ENCODE measurements at places on chromosomes 5 and 9.
A peak's percentile ranks its signal among the peaks of the same experiment; 100 is the strongest.

DNA sequence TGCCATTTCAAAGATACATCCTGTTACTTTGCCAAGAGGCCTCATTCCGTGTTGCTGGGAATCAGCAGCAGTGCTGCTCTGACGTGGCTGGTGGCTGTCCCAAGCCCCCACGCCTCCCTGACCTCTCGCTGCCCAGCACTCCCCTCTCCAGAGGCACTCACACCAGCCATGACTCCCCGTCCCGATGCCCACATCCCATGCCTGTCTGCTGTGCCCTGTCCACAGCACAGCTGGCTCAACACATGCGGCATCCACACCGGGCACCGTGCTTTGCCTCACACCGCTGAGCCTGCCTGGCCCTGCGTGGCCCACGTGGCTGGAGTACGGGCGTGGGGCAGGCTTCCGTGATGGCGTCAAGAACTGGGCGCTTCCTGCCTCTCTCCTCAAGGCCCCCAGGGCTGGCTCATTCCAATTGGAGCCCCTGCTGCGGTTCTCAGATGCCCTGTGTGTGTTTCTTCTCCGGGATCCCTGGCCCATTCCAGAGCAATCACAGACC lies 7.8 kb upstream of the LCN1 start:
- DNase-seq: no peak

DNA sequence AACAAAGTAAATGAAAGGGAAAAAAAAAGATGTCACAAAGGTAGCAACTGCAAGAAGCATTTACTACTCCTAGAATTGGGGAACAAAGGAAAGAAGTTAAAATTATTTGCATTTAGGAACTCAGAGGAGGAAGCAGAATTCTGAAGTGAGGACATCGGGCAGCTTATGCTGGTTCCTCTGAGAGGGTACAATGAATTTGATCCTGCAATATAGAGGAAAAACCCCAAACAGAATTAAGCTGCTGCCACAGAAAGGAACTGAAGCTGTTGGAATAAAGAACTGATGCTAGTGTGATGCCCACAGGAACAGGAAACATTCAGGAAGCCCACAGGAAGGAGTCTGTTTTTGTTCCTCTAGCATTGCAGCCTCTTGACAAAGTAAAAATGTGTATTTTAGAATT lies 22.3 kb upstream of the TBCA start:
- DNase-seq: no peak

DNA sequence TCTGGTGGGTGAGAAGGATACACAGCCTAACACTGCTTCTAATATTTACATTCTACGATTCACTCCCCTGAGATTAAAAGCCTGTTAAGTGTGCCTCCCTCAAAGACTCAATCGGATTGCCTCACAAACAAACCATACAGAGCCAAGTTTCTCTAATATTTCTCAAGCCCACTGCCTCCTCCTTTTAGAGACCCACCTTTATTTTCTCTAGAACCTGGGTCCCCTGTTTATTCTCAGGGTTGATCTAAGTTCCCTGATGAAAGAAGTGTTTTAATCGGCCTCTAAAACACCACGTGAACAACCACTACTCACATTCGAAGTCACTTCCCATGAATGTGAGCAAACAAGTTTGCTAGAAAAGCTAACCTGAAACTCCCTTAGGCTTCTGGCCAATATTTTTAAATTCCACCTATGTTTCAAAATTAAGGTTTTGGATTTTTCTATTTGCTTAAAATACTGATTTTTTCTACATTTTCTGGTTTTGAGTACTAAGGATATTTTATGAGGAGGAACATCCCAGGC lies 76.5 kb downstream of the GLIS3 start:
- DNase-seq: no peak

DNA sequence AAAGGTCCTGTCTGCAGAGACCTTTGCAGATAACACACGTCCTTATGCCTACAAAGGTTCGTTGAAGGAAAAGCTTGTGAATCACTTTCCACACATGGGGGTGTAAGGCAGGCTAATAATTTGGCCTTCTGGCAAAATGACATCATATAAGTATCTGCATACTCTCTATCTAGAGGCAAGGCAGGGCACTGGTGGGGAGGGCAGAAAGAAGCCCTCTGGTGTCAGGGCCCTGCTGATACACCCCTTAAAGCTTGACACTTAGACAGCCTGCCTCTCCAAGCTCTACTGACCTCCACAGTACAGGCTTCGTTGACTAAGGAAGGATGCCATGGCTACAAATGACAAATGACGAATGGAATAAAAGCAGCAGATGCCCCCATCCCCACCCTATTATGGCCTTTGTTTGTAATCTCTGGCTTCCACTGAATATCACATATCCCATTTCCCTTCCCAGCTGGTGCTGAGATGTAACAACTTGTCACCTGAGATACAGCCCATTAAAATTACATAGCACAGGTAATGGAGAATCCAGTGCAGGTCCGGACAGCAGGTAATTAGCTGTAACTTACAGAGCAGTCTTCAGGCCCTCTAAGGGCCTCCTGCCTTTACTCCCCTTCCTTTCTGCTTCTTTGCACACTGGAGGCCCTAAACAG lies 76.9 kb upstream of the IFNK start:
- DNase-seq: no peak

- DNase-seq: no peak
Measured at GRCh38 chr9:9901624-9902023, 711.2 kb downstream of the PTPRD start.

DNA sequence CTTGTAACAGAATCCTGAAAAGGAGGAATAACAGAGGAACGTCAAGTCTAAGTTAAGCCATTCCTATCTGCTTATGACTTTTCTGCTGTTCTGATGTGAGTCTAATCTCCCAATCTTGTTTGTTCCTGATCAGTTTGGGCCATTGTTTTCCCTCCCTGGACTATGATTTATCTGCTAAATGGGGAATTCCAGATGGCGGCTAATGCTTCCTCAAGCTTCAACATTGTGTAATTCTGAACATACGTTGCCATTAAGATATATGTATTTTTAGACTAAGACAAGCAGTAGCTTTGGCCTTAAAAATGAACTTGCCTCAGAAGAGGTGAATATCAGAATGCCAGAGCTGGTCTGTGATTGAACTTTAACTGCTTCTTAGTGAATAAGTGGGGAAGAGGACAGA lies 142.7 kb downstream of the PRKACG start:
- DNase-seq: no peak

DNA sequence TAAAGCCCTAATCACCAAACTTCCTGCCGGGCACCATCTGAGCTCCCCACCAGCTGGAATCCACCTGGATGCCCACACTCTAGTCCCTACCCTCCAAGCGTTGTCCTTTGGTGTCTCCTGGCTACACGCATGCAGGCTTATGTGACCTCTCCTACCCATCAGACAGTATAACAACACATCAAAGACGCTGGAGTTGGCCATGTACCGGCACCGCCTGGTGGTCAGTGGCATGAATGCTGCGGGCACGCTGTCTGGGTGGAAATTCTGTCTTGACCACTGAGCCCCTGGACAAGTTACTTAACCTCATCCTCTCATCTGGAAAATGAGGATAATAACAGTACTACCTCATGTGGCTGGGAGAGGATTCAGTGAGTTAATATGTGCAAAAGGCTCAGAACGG lies 23.4 kb upstream of the CORO2A start:
- DNase-seq: peak; percentile 24

DNA sequence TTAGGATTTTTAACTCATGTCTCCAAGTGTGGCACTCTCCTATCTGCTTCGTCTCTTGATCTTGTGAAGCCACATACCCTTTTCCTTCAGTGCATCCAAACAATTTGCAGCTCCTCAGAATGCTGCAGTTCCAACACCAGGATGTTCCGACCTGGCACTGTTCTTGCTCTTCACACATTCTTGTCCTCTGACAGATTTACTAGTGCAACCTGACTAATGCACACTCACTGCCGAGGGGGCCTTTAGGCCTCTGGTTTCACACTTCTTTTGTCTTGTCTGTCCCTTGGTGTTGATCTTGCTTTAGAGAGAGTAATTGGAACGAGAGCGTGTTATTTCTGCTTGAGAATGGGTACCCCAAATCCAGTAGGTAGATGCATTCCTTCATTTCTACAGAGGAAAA lies 15.0 kb downstream of the ARHGAP26 start:
- DNase-seq: no peak

DNA sequence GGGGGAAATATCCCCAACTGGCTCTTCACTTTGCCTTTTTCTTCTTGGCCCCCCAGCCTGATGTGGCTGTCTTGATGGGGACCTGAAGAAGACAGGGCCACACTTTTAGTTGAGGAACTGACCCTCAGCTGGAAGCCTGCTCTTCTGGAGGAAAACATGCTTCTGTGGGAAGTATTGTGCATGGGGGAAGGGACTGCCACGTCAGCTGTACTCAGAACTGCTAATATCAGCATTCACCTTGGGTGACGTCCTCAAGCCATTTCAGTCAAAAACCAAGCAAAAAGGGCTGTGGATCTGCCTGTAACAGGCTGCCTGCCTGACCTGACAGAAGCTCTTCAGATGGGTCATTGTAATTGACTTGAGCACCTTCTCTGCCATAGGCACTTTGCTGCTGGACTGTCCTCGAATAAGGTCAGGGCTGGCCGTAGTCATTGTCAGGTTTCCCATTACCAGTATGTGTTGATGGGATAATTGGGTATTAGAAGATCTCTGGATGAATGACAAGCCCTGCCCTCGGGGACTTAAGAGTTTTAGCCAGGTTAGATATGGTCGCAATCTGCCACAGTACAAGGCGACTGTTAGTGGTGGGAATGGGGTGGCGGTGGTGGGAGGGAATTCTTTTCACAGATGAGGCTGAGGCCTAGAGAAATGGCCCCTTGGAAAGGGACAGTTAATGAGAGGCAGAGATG lies 10.4 kb downstream of the RAI14 start:
- no peak for DNase-seq

GRCh38 chr9:105418588-105419500 lies 29.0 kb upstream of the FSD1L start:
- DNase-seq: no peak

- DNase-seq: no peak
Measured at GRCh38 chr5:5306696-5307095, 115.8 kb upstream of the ICE1 start.

- no peak for DNase-seq
Measured at GRCh38 chr9:124180557-124180956, 77.2 kb upstream of the NEK6 start.

DNA sequence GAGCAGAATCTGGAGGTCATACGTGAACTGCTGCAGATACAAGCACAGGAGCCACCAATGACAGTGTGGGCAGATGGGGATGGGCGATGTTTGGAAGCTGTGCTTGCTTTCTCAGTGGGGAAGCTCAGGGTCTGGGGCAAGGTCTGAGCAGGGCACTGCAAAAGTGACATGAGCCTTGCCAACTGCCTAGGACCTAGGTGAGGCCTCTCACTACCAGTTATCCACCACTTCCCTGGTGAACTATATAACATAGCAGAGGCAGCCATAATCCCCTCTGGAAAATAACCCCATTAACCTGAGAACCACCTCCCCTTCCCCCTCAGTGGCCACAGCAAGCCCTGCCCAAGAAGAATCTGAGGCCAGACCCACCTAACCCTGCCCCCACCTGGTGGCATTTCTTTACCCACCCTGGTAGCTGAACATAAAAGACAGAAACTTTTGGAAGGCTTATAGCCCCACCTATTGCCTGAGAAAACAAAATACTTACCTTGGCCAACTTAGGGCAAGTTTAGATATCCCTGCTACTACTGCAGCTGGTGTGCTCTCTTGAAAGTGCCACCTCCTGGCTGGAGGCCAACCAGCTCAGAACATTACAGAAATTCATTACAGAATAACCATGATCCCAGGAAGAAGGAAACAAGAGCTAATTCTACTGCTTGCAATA lies 18.8 kb upstream of the SPEF2 start:
- no peak for DNase-seq

DNA sequence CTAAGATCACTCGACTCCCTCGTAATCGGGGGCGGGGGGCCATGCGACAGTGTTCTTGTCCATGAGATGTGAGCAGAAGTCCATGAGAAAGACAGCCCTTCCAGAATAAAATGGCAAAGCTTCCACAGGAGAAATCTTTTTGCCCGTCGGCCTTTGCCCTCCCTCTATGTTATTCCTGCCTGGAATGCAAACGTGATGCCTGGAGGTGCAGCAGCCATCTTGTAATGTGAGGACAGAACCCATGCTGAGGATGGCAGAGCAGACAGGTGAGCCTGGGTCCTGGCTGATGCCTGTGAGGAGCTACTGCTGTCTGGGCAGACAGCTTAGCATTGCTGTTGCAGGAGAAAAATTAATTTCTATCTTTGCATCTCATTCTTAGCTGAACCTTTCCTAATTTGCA lies 17.2 kb downstream of the MED10 start:
- no peak for DNase-seq

DNA sequence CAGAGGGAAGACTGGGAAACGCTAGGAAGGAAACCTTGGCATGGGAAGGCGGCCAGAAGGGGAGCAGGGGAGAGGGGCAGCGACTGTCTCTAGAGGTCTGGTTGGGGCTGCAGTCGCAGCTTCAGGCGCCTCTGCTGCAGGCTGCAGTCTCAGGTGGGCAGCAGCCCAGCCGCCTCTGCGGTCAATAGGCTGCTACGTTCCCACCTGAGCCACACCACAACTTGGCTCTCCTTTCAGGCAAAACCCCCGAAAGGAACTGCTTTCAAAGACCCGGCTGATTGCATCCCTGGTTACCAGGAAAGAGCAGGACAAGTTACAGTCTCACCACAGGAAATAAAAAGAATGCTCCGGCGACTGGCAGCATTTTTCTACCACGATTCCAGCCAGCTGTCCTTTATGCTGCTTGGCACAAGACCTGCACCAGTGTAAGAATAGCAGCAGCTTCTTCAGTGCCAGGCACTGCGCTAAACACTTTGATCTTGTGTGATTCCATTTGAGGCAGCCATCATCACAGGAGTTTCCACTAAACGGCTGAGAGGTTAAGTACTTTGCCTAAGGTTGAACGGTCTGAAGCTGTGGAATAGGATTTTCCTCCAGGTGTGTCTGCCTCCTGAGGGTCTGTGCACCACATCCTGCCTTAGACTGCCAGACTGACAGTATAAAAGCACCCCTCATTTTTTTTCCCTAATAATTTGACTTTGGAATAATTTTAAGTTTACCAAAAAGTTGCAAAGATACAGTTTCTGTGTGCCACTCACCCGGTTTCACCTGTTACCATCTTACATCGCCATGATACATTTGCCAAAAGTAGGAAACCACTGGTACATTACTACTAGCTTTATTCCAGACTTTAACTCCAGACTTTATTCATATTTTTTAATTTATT lies 7.5 kb downstream of the RPS14 start:
- DNase-seq: no peak

DNA sequence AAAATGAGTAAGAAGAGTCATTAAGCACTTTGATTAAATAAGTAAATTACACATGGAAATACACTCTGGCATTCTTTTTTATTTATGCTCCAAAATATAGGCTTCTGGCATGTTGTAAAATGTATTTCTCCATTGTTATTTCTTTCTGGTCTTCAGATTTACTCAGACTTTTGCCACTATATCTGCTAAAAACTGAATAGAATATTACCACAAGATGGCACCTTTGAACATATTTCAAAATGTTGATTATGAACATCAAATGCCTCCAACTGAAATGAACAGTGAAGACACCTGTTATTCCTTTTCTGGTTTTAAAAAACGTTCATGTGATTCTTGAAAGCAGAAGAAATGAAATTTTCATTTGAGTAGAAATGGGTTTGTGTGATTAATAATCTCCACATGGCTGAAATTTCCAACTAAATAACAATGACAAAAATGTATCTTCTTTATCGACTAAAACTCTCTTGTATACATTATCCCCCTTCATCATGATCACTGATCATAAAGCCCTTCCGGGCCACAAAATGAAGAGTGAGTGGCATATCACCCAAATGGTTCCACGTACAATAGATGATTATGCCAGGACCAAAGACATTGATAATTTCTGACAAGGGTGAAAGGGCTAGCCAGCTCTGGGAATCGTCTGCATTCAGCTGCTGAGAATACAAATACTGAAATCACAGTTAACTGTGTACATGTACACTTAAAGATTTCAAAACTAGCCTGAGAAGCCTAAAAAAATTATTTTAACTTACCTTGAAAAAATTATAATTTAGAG lies 23.8 kb downstream of the TYRP1 start:
- no peak for DNase-seq
